ENCODE measurements at places on chromosomes 2 and 18.

DNA sequence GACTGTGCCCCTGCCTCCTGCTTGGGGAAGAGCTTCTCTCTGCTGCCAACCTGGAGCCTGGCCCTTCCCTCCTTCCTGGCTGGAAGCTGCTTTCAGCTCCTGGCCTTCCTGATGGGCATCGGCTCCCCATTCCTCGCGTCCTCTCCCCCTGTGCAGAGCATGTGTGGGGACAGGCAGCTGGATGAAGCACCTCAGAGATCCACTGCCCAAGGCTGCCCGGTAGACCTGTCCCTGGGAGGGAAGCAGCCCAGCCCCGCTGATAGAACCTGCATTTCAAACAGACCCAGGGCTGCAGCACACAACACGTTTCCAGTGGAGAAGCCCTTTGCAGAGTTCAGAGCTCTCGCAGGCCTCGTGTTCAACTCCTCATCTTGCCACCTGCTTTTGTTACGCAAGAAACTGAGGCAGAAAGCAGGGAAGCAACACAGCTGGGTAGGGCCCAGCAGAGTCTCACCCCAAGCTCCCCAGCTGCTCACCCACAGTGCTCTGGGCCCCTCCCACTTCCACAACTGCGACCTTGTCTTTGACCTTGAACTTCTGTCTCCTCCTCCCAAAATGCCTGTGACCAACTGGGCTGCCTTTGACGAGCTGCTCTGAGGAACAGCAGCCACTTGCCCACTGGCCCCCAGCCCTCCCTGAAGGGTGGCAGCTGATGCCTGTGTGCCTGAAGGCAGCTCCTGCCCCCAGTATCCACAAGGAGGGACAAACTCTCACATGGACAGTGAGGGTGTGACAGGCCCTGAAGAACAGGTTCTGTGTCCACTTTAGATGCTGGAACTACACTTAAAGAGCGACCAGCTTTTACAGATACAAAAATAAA, 65.5 kb downstream of the PARD6G start:
- ATAC-seq, result no peak

DNA sequence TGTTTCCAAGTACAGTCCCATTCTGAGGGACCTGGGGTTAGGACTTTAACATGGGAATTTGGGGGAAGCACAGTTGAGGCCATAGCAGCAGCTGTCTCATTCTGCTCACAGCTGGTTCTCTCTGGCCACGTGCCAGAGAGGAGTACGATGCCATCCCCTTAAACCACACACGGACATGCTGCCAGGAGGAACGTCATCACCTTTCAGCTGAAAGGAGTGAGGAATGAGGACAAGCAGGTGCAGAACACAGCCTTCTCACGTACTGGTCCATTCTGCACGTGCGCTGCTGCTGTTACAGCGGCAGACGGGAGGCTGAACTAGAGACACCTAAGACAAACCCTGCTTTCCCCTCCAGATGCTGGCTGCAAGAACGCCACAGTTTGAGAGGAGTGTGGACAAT, 33.5 kb downstream of the ODC1 start:
- ATAC-seq, result no peak

DNA sequence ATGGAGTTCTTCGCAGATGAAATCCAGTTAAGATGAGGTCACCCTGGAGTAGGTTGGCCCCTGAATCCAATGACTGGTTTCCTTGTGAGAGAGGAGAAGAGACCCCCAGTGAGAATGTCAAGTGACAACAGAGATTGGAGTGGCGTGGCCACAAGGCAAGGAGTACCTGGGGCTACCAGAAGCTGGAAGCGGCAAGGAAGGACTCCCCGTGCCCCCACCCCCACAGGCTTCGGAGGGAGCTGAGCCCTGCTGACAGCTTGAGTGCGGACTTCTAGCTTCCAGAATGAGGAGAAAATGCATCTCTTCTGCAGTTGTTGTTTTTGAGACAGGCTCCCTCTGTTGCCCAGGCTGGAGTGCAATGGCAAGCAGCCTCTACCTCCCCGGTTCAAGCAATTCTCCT, 78.0 kb upstream of the HPCAL1 start:
- ATAC-seq, result no peak

DNA sequence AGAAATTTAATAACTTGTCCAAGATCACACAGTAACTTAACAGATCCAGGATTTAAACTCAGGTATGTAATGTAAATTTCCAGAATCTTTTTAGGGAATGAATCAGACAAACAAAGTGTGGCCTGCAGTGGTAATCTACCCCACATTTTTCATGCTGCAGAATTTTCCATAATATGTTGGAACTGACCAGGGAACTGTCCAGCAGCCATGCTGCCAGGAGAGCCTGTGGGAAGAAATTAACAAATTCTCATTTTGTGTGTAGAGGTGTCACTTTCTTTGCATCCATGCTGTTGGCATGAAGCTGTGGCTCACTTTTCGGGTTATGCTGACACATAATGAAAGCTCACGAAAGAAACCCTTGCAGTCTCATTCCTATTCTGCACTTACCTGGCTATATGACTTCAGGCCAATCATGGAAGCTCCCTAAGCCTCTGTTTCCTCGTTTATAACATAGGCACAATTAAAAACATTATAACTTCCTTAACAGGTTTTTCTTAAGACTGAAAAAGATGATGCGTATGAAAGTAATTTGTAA, 54.7 kb downstream of the CDKL4 start:
- no peak for ATAC-seq

DNA sequence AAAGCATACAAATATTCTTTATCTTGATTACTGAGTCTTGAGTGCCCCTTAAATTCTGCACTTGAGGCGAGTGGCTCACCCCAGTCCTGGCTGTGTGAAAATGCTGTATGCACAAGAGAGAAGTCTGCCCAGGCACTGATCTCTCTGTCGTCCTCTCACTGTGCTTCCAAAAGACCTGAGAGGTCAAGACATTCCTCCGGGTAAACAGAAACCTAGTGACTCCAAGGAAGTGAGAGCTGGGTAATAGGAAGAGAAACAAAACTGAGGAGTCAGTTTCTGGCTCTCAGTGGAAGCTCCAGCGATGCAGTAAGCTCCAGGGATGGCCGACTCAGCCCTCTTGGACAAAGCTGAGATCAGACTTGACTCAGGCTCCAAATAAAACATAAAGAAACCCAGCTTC, 70.9 kb downstream of the AAK1 start:
- no peak for ATAC-seq

GRCh38 chr2:186503827-186504606, 18.0 kb downstream of the ZC3H15 start:
- peak; percentile 68 for ATAC-seq

DNA sequence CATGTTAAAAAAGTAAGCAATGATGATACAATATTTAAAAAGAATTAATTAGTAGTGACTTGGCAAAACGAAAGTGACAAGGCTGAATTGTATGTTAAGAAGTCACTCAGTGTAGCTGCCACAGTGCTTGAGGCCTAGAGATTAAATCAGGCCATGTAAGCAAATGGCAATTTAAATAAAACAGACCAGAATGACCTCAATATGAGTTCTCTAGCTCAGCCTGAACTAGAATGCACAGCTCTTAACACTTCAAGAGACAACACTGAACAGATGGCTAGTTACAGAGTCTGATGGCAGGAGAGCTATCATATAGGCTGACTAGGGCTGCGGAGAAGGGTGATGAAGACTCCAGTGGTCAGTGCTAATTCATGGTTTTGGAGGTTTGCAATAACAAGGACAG, 117.9 kb upstream of the ZBTB14 start:
- no peak for ATAC-seq

GRCh38 chr2:27074738-27075565, 3.5 kb upstream of the EMILIN1 start:
- ATAC-seq, result no peak

- no peak for ATAC-seq
Observed at GRCh38 chr18:74929110-74929509, 279.8 kb downstream of the PTGR3 start.

DNA sequence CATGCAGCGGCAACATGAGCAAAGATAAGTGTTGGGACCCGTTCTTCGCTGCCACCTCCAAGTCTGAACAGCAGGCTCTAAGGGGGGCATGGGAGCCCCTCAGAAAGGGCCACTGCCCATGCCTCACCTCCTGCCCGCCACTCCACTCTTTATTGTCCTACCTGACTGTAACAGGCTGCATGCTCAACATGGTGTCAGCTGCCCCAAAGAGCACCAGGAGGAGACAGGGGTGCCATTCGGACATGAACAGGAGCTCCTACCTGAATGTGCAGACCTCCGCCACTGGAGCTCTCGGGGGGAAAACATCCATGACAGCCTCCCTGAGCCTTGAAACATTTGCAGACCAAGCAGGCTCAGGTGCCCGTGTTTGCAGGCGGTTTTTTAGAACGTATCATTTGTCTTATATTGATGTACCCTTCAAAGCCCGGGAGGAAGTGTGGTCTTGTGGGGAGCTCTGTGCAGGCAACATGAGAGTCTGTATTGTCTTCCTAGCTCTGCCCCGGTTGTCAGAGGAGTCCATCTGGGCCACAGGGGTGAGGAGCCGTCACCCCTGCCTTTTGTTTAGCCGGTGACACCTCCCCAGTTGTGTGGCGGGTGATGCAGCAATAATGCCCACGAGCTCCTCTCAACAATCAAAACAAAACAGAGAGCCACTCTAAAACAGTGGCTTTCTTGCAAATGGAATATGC, 35.1 kb upstream of the CD8A start:
- no peak for ATAC-seq

- ATAC-seq, result no peak
Observed at GRCh38 chr2:46929612-46930011, 14.0 kb upstream of the MCFD2 start.

DNA sequence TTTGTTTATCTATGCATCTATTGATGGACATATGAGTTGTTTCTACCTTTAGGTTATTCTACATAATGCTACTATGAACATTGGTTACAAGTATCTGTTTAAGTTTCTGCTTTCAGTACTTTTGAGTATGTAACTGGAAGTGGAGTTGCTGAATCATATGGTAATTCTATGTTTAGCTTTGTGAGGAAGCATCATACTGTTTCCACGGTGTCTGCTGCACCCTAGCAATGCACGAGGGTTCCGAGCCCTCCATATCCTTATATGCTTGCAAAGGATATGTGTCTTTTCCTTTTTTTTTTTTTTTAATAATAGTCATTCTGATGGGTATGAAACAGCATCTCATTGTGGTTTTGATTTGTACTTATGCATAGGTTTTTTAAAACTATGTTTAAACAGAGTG, 83.7 kb downstream of the FMNL2 start:
- ATAC-seq, result no peak

DNA sequence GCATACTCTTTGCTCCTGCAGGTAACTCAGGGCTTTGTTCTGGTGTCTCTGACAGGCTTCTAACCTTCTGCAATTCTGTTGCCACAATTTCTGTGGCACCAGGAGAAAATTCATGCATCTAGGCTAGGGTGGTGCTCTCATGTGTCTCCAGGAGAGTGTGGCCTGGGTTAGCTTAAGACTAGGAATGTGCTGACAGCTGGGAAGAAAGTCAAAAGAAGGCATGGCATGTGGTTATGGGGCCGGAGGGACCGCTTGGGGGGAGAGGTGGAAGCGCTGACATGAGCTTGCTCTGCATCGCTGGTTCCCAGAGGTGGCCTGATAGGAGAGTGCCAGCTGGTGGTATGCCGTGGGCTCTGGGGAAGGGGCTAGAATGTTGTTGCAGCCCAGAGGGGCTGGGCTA, 173.3 kb upstream of the TNP1 start:
- ATAC-seq, result no peak

DNA sequence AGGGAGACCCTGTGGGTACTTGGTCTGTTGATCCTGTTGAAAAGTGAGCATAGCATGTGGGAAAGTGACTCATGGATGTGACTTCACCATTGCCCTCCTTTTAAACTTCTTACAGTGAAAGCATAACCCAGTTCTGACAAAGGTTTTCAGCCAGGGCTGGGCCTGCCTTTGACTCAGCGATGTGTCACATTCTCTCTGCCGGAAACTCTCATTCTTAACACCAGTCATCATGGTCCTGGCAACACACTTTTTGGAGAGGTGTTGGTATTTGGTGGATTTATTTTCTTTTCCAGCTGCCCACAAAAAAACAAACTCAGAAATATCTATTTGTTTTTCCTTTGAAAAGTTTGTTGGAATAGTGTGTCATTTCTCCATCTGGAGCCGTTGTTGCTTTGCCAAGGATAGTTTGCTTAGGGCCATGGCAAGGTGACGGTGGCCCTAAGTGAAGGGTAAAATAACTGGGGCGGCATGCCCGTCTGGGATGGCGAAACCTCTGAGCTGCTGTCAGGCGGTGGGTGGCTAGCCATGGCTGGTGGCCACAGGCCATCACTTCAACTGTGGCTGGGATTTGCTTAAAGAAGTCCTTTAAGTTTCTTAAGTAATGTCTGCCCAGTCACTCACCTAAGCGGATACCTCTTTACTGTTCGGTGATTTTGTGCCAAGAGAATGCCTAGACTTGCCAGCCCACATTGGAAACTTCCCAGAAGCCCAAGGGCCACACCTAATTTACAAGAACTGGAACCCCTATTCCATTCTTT, 123.3 kb downstream of the LTBP1 start:
- peak; percentile 91 for ATAC-seq

GRCh38 chr2:118014492-118014824, 588 bp upstream of the CCDC93 start:
- peak; percentile 41 for ATAC-seq

DNA sequence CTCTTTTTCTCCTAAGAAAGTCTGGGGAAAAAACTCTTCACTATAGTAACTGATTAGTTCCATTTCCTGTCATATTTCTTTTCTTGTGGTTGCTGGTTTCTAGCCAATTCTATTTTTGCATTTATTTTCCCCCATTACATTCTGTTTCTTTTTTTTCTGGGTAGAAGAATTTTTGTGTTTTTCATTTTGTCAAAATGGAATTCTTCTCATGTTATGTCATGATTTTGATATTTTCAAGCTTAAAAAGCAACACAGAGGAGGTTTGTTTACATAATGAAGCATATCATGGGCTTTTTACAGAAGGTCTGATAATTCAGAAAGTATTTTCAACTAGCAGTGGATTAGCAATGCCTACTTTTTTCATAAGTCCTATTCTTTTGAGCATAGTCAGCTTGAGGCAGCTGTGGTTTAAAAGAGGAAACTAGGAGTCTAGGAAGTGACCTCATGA, 102.0 kb downstream of the MAP2 start:
- ATAC-seq, result peak; percentile 93

GRCh38 chr2:99261242-99261641, 5.8 kb upstream of the LYG2 start:
- no peak for ATAC-seq

DNA sequence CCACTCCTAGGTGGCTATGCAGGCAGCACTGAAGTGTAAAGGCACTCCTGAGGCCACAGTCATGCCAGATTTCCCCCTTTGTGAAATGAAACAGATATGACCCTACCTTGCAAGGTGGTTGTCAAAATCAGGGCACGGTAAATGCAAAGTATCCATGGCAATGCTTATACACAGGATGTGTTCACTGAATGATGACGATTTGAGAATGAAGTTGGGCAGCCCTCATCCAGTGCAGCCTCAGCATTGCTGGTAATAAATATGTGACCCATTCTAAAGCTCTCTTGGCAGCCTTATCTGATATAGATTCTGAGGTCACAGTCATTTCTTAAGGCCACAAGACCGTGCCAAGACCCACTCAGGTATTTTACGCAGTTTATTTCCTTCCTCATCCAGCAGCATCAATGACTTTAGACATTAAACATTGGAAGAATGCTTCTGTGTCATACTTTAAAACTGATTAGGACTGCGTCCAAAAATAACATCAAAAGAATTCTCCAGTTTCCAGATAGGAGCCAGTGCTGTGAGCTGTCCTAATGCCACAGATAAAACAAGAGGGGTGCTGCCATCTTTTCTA, 125.5 kb upstream of the SERTAD2 start:
- ATAC-seq, result peak; percentile 92

GRCh38 chr2:151650456-151650855, 83.8 kb downstream of the NEB start:
- ATAC-seq, result no peak

GRCh38 chr2:33426666-33427231, 49.7 kb upstream of the RASGRP3 start:
- ATAC-seq, result peak; percentile 87

Measured in SK-N-SH treated with all-trans-retinoic acid at 6 μM for 48 hours (cell line).